Bronchus fibroblast of lung (primary cell): ENCODE measurements at places on chromosomes 6 and 20. TPM values are rescaled to one million over a fixed set of nuclear protein-coding genes. Genes with fewer than 3 reads are reported as not detected.

GRM1 gene
- total RNA-seq: not detected in 2 replicates

MYH7B gene
- under 0.01 and 0.15 TPM in 2 replicates for total RNA-seq

MROH8 gene
- 0.67 and 0.89 TPM in 2 replicates for total RNA-seq

E2F1 gene
- total RNA-seq: 16.8 and 19.5 TPM in 2 replicates

TGM3 gene
- not detected in 2 replicates for total RNA-seq

MAFB gene
- 0.74 and 1.0 TPM in 2 replicates for total RNA-seq

AK9 gene
- total RNA-seq: 1.3 and 2.4 TPM in 2 replicates

IRAK1BP1 gene
- 2.8 and 3.0 TPM in 2 replicates for total RNA-seq

MCCD1 gene
- total RNA-seq: not detected in 2 replicates

FOXS1 gene
- not detected in 2 replicates for total RNA-seq

SCUBE3 gene
- total RNA-seq: 0.17 and 0.30 TPM in 2 replicates

RGS17 gene
- total RNA-seq: 7.0 and 8.2 TPM in 2 replicates

KCNK5 gene
- total RNA-seq: under 0.01 and 0.15 TPM in 2 replicates

KCNG1 gene
- total RNA-seq: 51.0 and 58.0 TPM in 2 replicates

TSBP1 gene
- total RNA-seq: not detected in 2 replicates

CRISP2 gene
- total RNA-seq: not detected in 2 replicates

ARMH2 gene
- not detected in 2 replicates for total RNA-seq

HCRTR2 gene
- 0.17 TPM in 1 of 2 replicates, not detected in the other for total RNA-seq

IMPG1 gene
- 0.30 TPM in 1 of 2 replicates, not detected in the other for total RNA-seq

NRM gene
- total RNA-seq: 21.0 and 24.1 TPM in 2 replicates

OR2H2 gene
- not detected in 2 replicates for total RNA-seq

KHDRBS2 gene
- total RNA-seq: not detected in 2 replicates

C20orf141 gene
- not detected in 2 replicates for total RNA-seq

TSHZ2 gene
- under 0.01 and 0.17 TPM in 2 replicates for total RNA-seq

IP6K3 gene
- 6.2 and 7.9 TPM in 2 replicates for total RNA-seq

IPCEF1 gene
- under 0.01 TPM in 1 of 2 replicates, not detected in the other for total RNA-seq

PTGIS gene
- 0.15 and 0.17 TPM in 2 replicates for total RNA-seq

RAD21L1 gene
- total RNA-seq: not detected in 2 replicates
